ENCODE measurements at places on chromosomes 11 and 22.
A peak's percentile ranks its signal among the peaks of the same experiment; 100 is the strongest.

- no peak for DNase-seq
Measured at GRCh38 chr11:7656704-7657103, 16.6 kb downstream of the CYB5R2 start.

DNA sequence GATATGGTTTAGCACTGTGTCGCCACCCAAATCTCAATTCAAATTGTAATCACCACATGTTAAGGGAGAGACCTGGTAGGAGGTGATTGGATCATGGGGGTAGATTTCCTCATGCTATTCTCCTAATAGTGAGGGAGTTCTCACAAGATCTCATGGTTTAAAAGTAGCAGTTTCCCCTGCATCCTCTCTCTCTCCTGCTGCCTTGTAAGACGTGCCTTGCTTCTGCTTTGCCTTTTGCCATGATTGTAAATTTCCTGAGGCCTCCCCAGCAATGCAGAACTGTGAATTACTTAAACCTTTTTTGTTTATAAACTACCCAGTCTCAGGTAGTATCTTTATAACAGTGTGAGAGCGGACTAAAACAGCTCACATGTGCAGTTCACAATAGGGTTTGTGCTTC lies 1668.7 kb upstream of the RAG2 start:
- no peak for DNase-seq

DNA sequence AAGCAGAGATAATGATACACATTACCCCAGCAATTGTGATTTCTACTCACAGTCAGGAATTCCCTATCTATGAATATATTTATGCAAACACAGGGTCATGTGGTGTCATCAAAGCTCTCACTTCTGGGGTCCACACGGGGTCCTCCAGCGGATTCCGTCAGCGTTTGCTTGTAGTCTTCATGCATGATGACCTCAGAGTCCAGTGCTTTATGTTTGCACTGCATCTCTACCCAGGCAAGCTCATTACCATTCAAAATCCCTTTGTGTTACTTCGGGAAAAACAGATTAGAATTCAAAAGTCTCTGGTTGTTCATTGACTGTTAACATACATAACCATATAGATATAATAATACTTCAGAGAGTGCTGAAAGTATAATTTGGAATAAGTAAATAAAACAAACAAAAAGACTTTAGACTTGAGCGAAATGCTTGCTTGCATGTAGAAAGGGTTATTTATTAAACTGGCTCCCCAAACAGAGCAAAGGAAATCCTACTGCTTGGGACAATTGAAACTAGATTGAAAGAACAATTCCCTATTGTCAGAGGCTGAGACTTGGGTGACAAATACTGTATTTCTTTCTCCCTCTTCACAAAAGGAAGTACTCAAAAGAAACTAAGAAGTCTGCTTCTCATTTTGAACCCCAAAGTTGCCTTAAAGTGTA lies 423.1 kb downstream of the ETS1 start:
- DNase-seq: no peak

- DNase-seq: no peak
Measured at GRCh38 chr11:9219115-9219514, 46.0 kb downstream of the DENND5A start.

DNA sequence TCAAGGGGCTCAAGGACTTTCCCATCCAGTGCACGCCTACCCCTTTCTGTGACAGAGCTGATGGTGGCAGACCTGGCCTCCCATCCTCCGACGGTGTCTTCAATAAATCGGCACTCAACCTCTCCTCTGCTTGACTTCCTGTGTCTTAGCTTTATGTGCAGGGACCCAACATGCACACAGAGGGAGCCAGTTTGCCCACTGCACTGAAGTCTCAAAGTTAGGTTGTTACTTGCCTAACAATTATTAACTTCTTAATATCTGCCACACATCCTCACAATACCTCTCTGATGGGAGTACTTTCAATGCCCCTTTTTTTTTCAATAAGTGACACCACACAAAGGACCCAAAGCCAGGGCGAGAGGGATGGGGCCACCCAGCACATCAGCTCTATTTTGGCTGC lies 3.6 kb downstream of the IZUMO1R start:
- DNase-seq: no peak

GRCh38 chr11:15536438-15536837 lies 421.7 kb downstream of the INSC start:
- no peak for DNase-seq

- DNase-seq: no peak
Measured at GRCh38 chr22:49599691-49600455, 227.8 kb downstream of the BRD1 start.

DNA sequence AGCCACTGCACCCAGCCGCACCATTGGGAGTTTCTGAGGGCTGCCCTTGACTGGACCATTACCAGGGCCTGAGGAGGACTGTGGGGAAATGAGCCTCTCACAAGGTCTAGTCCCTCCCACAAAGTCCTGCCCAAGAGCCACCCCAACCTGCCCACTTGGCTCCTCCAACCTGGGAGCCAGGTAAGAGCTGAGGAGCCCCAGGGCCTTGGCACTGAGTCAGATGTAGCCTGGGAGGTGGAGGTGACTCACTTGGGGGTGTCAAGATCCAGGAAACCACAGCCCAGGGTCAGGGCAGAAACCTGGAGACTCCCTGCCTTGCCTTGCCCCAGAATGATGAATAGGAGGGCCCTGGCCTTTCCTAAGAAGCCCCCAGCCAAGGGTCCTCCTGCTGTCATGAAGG lies 25.8 kb upstream of the P2RY2 start:
- DNase-seq: no peak

GRCh38 chr11:68002938-68003845 lies 705 bp downstream of the UNC93B1 start:
- no peak for DNase-seq

GRCh38 chr11:119019996-119020395 lies 1.4 kb downstream of the TRAPPC4 start:
- no peak for DNase-seq

- DNase-seq: no peak
Measured at GRCh38 chr11:30935861-30936260, 349.7 kb upstream of the MPPED2 start.

- no peak for DNase-seq
Measured at GRCh38 chr11:72005347-72006260, 6.9 kb downstream of the IL18BP start.

DNA sequence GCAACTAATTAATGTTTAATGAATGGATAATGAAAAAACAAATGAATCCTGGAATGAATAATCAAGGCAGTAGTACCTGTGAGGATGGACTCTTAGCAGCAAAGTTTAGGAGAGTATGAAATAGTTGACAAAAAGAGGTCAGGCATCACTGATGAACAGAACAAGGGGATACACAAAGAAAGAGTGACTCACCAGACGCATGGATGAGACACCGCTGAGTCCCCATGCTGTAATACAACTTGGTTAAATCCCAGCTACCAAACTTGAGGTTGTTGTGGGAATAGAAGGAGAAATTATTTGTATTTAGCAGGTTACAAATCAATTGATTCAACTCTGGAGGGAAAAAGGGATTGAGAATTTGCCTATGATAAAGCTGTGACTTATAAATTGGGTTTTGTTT lies 976.9 kb upstream of the TENM4 start:
- DNase-seq: peak; percentile 14

GRCh38 chr11:46489656-46490560 lies 98.3 kb upstream of the CHRM4 start:
- peak; percentile 13 for DNase-seq

DNA sequence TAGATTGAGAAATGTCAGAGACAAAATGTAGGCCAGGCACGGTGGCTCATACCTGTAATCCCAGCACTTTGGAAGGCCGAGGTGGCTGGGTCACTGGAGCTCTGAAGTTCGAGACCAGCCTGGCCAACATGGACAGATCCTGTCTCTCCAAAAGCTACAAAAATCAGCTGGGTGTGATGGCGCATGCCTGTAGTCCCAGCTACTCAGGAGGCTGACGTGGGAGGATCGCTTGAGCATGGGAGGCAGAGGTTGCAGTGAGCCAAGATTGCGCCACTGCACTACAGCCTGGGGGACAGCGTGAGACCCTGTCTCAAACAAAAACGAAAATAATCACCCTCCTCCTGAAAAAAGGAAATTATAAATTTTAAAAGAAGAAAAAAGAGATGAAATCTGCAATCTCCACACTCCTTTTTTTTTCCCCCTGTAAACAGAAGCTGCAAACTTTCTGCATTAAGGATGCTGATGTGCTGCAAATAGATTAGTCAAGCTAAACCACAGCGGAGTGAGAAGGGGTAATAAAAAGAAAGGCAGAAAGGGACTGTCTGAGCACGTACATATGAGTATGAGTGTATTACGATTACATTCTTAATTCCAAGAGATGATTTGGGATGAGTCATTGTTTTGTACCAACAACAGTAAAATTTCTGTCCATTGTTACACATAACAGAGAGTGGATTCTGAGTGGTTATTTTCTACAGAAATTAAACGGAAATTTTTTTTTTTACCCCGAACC lies 87.3 kb downstream of the SIK3 start:
- DNase-seq: peak; percentile 75

All from non-pigmented ciliary epithelial cell (primary cell).